ENCODE measurements at places on chromosomes 5 and 9.

DNA sequence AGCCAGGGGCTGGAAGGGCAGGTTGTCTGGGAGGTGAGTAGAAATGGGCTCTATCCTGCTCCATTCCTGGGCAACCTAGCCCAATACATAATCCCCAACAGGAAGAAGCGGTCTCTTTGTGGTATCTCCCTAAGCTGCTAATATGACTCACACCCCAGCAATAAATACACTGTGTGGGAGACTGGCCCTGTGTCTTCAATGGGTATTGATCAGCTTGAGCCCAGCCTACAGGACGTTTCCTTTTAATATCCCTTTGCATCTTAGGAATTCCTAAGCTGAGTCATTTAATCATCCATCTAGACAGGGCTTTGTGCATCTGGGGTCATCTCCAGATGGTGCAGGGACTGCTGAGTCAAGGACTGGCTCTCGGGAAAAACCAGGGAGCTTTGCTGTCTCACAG is 207.0 kb upstream of the PANK3 start:
- no peak for ATAC-seq

DNA sequence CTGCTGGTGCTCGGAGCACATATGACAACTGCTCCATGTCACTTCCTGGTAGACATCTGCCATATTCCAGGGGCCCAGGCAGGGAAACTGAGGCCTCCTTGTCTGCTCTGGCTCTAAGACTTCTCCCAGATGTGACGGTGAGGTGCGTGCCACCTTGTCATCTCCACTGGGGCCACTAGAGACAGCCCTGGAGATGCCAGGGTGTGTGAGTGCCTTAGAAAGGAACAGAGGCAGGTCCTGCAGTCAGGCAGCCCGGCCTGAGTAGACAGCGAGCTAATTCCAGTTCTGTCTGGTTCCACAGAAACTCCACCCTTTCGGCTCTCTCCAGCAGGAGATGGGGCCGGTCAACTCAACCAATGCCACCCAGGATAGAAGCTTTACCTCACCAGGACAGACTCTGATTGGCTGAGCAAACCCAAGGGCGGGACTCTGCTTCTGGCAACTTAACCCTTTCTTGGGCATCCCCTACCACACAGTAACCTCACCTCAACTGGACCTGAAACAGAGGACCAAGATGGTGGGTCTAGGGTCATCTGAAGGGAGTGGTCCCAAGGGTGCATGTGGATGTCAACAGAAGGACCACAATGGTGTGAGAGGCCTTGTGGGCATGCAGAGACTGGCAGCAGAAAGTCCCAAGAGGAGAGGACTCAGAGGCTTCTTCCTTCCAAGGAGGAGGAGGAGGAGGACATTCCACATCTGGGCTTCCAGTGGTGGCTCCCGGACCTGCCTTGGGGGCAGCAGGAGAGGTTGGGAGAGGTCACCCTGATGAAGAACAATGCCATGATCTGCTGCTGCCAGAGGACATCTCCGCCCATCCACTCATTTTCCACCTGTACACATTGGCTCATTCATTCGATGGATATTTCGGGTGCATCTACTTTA is 77.7 kb downstream of the RGS3 start:
- ATAC-seq, result no peak

- ATAC-seq, result no peak
Measured at GRCh38 chr5:91061946-91062562, 321.1 kb downstream of the ARRDC3 start.

- no peak for ATAC-seq
Measured at GRCh38 chr5:64691291-64691690, 988 bp downstream of the SHISAL2B start.

DNA sequence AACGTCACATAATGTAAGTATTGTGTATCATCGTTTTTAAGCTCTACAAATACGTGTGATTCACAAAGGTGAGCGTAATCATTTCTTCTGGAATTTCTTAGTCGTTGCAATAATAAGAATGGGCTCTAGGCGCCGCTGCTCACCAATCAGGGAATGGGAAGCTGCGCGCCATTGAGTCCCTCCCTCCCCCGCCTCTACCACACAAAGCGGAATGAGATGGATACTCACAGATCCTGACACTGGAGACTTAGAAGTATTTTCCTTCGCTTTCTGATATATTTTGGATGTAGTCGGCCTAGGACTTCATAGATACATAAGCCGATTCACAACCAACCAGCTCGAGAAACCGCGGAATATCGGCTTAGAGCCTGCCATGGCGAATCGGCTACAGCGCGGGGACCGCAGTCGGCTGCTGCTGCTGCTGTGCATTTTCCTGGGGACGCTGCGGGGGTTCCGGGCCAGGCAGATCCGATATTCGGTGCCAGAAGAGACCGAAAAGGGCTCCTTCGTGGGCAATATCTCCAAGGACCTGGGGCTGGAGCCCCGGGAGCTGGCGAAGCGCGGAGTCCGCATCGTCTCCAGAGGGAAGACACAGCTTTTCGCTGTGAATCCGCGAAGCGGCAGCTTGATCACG is at the start of gene PCDHGA11:
TSS of gene PCDHGA11 (plus strand) at position 197 of the 634 bp plus-strand sequence. CDS start at position 374, 177 bp downstream.
- peak; percentile 50 for ATAC-seq

- ATAC-seq, result peak; percentile 45
Measured at GRCh38 chr9:21677834-21678233, 124.6 kb upstream of the MTAP start.

DNA sequence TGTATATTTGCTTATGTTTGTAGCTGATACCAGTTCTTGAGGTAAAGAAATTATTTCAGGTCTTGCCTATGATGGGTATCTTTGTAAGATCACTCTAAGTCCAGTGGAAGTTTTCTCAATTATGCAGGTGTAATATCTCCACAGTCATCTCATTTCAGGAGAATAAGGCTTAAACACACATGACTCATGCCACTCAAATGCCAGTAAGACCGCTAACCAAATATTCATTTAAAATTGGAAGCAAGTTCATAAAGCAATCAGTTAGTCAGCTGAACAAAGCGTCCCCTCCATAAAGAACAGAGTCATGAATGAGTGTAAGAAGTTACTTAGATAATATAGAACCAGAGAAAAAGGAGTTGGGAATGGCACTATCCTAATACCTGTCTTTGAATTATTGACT is 248.7 kb downstream of the LURAP1L start:
- ATAC-seq, result no peak

DNA sequence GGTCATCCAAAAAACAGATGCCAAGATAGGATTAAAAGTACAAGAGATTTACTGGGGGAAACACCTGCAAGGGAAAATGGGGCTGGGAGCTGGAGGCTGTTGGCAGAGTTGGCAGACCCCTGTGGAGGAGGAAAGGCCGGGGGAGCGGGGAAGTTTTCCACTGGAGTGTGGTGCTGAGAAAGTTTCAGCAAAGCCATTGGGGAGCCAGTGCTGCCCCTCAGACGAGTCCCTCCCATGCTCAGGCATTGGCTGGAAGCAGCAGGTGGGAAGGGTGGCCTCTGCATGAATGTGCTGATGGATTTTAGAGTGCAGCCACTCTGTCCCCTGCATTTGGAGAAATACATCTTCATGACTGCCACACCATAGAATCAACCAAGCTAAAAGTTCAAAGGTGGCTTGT is 52.8 kb downstream of the TTC1 start:
- ATAC-seq, result no peak

DNA sequence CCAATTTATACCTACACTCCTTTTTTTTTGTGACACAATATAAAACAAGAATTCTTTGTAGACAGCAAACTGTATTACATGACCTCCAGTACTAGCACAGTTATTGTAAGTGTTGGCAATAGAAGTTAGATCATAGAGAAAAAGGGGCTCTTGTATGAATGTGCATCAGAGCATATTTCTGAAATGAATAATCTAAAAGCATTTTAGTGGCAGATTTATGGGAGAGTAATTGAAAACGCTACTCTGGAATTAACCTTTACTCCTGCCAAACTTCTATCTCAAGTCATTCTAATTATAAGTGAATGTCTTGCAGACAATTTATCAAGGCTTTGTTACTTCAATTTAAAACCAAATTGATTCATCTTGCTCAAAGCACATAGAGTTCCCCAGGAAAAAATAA is 968.1 kb downstream of the TAF11L14 start:
- ATAC-seq, result no peak

Measured in activated T-helper 17 cell treated with anti-CD3 and anti-CD28 coated beads, Interleukin-2, amount 50 U/mL, for 72 hours (primary cell).